ENCODE measurements at places on chromosomes 7 and 10. TPM values are rescaled to one million over a fixed set of nuclear protein-coding genes. Genes with fewer than 3 reads are reported as not detected.

The SUN3 gene
- total RNA-seq, result not detected

The CDHR3 gene
- 12.9 TPM for total RNA-seq

The NEUROG3 gene
- not detected for total RNA-seq

The TUBAL3 gene
- total RNA-seq, result not detected

The CCNY gene
- 52.4 TPM for total RNA-seq

The XRCC2 gene
- 2.6 TPM for total RNA-seq

The STK17A gene
- total RNA-seq, result 79.7 TPM

The MRPS16 gene
- 68.0 TPM for total RNA-seq

The MACC1 gene
- 0.15 TPM for total RNA-seq

The DMBT1 gene
- total RNA-seq, result under 0.01 TPM

The PANK1 gene
- 7.1 TPM for total RNA-seq

The LIPN gene
- not detected for total RNA-seq

The TRPV5 gene
- total RNA-seq, result not detected

The NRCAM gene
- 0.50 TPM for total RNA-seq

The OPALIN gene
- total RNA-seq, result not detected

The TMEM213 gene
- total RNA-seq, result not detected

The BAMBI gene
- 0.15 TPM for total RNA-seq

The PPP1R17 gene
- not detected for total RNA-seq

The HOXA5 gene
- 16.7 TPM for total RNA-seq

The TMEM236 gene
- total RNA-seq, result under 0.01 TPM

Measured in smooth muscle cell of trachea (primary cell).